ENCODE measurements at places on chromosomes 7 and 10. TPM values are rescaled to one million over a fixed set of nuclear protein-coding genes. Genes with fewer than 3 reads are reported as not detected.

Gene CAMK1D
- 16.3 TPM for total RNA-seq

Gene ZNF365
- total RNA-seq, result 0.32 TPM

Gene DLX6
- total RNA-seq, result not detected

Gene WDFY4
- 0.09 TPM for total RNA-seq

Gene IDE
- 30.8 TPM for total RNA-seq

Gene UPK3B
- 0.46 TPM for total RNA-seq

Gene MACC1
- total RNA-seq, result 0.05 TPM

Gene NME8
- not detected for total RNA-seq

Gene FFAR4
- total RNA-seq, result not detected

Gene ARHGAP22
- 0.27 TPM for total RNA-seq

Gene ADRB1
- not detected for total RNA-seq

Gene RTKN2
- total RNA-seq, result 4.8 TPM

Gene ZNF425
- 0.95 TPM for total RNA-seq

Gene BRAT1
- 35.9 TPM for total RNA-seq

Gene SOSTDC1
- total RNA-seq, result not detected

Gene UNCX
- total RNA-seq, result not detected

Gene ACTL6B
- total RNA-seq, result not detected

Gene PHYHIPL
- not detected for total RNA-seq

Gene FBXL15
- total RNA-seq, result 5.4 TPM

Gene CUZD1
- 1.7 TPM for total RNA-seq

Gene ATOH7
- not detected for total RNA-seq

Gene PRF1
- total RNA-seq, result 28.6 TPM

Gene VWDE
- total RNA-seq, result 2.3 TPM

Gene CFAP70
- 0.58 TPM for total RNA-seq
